ENCODE measurements at places on chromosomes 11 and 22. TPM values are rescaled to one million over a fixed set of nuclear protein-coding genes. Genes with fewer than 3 reads are reported as not detected.

- DNase-seq: no peak
Observed at GRCh38 chr11:126113515-126113957, 50.9 kb upstream of the CDON start.

The RIBC2 gene
- 0.54 TPM for total RNA-seq

DNA sequence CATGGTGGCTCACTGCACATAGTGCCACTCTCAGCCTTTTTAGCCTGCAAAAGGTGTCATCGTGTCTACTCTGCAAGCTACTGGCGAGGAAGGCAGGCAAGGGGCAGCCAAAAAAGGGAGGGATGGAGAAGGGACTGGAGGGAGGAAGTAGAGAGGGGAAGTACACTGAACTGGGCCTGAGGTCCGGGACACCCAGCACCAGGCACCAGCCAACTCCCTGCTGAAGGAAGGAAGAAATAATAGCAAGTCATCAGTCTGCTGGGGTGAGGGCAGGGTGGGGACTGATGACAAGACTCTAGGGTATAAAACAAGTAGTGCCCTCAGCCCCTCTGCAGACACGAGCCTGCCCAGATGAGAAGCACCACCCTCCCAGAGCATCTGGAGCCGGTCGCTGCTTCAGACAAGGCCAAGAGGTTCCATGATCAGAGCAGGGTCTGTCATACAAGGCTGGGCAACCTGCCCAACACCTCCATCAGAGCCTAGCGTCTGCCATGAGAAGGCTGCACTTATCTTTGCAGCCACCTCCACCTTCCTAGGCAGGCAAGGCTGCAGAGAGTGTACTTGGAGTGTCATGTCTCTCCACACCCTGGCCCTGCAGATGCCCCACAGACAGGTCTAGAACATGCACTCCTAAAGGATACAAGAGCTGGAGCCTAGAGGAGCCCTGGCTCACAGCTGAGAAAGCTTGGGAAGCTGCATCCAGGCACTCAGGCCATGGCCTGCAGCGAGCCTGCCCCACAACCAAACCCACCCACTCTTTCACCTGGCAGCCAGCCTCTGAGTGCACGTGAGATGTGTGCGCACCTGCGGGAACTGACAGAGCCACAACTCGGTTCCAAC lies 9.0 kb upstream of the COMT start:
- DNase-seq: no peak

The REXO2 gene
- total RNA-seq: 71.6 TPM

- no peak for DNase-seq
Observed at GRCh38 chr11:48193876-48194275, 22.7 kb upstream of the OR4B1 start.

The CNTN5 gene
- 0.15 TPM for total RNA-seq

DNA sequence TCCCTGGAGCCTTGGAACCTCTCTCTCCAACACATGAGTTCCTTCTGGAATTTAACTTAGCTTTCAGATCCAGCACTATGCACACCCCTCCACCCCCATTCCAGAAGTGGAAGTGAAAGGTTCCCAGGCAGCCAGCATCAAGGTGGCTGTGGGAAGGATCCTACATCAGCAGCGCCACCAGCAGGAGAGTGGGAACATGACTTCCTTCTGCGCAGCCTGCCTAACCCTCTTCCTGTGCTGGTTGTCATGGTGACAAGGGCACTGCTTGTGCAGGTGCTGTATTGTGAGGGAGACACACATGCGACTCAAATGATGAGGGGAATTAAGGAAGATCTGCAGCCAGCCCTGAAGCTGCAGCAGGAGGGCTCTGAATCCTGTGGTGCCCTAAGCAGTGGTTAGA lies 904.5 kb upstream of the API5 start:
- peak; percentile 68 for DNase-seq

GRCh38 chr11:83978942-83979341 lies 692.8 kb upstream of the CCDC90B start:
- DNase-seq: no peak

DNA sequence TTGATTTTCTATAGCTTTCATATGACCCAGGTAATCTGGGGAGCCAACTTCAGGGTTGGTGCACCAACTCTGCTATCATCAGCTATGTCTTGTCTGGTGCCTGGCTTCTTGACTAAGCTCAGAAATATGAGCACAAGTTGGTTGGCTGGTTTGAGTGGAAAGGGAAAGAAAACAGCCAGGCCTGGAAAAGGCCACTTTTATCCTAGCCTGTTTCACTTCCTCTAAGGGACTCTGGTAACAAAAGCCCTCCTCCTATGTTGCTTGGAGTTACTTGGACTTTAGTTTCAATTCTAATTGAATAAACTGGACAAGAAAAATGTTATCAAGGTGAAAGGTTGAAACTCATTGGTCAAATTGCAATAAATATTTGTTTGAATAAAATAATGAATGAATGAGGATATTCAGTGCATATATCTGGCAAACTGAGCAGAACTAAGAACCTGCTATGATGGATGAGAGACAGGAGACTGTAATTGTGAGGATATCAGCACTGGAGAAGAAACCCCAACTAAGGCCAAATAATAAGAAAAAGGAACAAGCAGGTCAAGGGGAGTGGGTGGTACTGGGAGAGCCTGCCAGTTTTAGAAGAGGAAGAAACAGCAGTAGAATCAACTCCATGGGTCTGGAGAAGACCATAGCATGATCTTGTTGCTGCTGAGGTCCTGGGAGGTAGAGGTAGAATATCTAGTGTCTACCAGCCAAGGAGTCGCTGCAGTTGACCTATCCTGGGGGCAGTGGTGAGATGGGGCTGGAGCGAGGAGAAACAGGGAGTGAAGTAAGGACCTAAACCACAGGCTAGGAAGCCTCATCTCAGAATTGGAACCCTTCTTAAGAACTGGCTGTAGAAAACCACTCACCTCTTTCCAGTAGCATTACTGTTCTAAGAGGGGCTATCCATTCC lies 8.2 kb downstream of the ROBO4 start:
- no peak for DNase-seq

DNA sequence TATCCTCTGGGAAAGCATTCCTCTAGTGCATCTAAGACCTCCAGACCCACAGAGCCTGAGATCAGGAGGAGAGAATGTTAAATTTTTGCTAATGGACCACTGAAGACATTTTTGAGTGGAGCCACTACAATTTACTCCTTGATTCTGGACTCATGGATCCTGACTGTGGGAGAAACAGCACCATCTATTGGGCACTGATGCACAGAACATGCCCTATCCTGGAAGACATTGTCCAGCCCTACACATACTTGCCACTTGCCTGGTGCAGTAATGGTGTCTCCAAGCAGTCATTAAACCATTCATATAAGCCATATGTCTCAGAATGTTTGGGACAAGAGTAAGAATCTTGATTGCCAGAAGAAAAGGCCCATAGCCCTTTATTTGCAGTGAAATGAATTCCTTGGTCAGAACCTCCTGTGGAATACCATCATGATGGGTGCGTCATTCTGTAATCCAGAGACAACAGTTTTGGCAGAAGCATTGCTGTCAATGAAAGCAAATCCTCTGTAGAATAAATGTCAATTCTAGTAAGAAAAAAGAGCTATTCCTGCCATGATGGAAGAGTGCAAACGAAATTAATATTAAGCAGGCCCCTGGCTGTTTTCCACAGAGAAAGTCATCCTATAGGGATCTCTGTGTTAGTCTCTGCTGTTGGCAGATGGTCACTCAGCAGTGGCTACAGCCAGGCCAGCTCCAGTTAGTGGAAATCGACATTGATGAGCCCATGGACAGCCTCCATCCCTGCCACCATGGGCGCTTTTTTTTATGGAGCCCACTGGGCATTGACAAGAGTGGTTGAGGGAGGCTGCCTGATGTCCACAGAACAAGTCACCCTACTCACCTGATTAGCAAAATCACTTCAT lies 43.5 kb downstream of the GGTLC2 start:
- peak; percentile 51 for DNase-seq
